ENCODE measurements at places on chromosomes 11 and 22.

DNA sequence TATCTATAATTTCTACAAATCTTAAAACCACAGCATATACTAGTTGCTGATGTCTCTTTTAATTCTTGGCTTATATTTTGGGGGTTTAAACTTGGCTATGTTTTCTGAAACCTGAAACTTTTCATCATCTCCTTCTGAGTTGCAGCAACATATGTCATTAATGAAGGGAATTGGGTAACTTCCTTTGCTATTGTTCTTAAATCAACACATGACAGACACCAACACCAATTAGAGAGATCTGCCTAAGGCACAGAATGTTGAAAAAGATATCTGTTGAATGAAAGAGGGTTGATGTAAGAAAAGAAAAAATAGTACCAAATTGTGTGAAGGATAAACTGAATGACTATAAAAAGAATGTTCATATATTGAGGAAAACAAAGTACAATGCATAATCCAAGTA, 10.3 kb upstream of the GAS2 start:
- DNase-seq, result no peak

DNA sequence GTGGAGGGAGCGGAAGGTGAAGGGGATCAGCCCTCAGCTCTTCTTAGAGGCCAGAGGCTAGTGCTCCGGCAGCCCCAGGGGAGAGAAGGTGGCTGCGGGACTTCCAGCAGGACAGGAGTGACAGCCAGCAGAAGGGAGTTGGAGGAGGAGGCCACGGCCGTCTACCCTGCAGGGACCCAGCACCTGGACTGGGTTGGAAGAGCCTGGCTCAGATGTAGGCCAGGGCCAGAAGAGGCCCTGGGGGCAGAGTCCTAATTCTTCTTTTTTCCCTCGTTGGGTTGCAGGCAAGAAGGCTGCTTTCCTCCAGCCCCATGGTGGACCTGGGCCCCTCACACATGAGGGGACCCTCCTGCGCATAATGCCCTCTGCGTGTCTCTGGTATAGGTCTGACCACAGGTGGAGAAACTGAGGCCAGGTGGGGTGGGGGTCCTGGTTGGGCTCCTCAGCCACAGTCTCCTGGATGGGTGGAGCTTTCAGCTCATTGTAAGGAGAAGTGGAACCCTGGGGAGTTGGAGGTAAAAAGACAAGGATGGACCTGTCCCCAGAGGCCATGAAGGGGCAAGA, 2.3 kb upstream of the MCAM start:
- DNase-seq, result no peak

DNA sequence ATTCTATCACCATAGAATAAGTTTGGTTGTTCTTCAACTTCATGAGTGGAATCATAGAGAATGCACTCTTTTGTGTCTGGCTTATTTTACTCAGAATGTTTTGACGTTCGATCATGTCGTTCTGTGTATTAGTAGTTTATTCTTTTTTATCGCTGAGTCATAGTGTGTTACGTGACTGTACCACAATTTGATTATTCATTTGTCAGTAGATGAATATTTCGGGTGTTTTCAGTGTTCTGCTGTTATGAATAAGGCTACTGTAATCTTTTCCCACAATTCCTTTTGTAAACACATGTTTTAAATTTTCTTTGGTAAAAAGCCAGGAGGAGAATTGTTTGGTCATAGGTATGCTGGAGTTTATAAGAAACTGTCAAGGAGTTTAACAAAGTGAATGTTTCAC, 279.9 kb upstream of the B3GAT1 start:
- DNase-seq, result no peak

- no peak for DNase-seq
Measured at GRCh38 chr11:15940462-15941205, 415.7 kb downstream of the SOX6 start.

DNA sequence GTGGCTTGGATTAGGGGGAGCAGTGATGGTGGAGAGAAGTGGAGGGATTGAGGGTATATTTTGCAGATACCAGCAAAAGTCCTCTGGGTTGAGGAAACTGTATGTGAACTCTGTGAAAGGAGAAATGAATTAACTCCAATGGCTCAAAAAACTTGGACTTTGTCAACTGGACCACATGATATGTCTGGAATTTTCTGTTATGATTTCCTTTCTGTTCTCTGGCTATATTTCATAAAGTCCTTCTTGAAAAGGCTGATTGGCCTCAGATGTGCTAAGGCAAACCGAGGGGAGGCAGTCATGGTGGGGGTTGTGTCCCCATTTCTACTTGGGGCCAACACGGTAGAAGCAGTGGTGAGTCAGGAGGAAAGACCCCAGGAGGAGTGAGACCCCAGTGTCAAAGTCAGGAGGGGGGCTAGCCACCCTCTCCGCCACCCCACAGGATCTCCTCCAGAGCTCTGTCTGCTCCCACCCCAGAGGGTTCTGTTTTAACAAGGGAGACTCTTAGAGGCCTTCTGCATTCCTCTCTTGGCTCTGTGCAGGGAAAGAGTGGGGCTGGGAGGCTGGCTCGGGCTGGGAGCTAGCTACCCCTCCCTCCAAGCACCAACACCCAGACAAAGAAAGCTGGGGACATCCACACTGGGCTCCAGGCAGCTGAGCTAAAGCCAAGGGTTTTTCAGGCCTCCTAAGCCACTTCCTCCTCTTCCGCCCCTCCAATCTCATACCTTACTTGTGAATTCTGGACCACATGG, 13.8 kb downstream of the CHRDL2 start:
- DNase-seq, result no peak

DNA sequence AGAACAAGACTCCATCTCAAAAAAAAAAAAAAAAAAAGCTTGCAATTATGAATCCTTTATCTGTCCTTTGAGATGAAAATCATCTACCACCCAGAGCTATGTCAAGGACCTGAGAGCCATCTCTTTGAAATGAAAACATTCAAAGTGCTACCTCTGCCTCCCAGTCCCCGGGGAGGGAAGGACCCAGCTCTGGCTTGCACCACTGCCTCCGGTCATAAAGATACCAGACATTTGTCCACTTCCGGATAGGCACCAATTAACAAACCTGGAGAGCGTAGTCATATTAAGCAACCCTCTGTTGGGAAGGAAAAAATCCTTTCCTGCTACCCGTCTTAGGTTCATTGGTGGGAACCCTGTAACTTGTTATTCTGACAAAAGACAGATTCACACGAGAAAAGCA, 98.6 kb downstream of the ARHGAP8 start:
- DNase-seq, result no peak

DNA sequence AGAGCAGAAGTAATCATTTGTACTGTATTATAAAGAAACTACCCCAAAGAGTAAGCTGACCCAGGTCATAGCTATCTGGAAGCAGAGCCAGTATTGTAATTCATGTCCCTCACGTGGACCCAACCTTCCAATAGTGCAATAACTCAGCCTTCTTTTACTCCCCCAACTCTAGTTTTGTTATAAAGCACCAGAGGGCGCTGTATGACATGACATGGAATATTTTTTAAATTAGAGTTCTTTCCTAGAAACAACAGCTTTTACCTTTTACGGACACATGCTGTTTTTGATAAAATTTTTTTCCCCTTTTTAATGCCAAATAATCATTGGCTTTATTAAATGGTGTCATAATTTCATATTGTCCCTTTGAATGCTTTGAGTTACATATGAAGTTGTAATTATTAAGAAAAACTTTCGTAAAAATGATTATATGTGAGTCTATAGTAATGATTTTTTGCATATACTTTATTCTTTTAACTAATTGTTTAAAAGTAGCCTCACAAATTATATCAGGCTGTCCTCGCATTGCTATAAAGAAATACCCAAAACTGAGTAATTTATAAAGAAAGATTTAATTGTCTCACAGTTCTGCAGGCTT, 76.9 kb downstream of the DKK3 start:
- peak; percentile 50 for DNase-seq
